ENCODE measurements at places on chromosomes 3 and 15.

- DNase-seq = no peak
Measured at GRCh38 chr3:191409791-191410359, 51.1 kb upstream of the PYDC2 start.

GRCh38 chr3:118781232-118781631, 253.4 kb downstream of the IGSF11 start:
- DNase-seq = no peak

GRCh38 chr3:194979173-194979572, 291.8 kb downstream of the XXYLT1 start:
- DNase-seq = no peak

GRCh38 chr15:38553071-38553470, 11.5 kb downstream of the RASGRP1 start:
- DNase-seq = no peak

GRCh38 chr15:57609805-57610529, 18.3 kb downstream of the MYZAP start:
- no peak for DNase-seq

DNA sequence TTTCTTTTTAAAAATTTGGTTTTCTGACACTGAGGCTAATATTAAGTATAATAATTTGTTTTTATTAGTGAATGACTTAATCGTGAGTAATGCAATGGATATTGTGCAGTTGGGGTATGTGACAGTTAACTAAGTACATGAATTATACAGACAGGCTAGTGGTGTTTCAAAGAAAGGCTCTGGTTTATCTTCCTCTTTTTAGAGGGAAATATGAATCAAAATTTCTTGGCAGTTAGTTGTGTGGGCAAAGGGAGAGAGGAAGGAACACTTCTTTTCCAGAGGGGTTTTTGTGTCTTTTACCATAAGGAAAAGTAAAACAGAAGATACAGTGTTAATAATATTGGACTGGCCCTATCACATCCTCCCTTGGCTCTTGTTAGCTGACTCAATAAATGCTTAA, 2.7 kb downstream of the ZNF654 start:
- DNase-seq = no peak

- no peak for DNase-seq
Measured at GRCh38 chr3:152120601-152121269, 148.0 kb upstream of the MBNL1 start.

DNA sequence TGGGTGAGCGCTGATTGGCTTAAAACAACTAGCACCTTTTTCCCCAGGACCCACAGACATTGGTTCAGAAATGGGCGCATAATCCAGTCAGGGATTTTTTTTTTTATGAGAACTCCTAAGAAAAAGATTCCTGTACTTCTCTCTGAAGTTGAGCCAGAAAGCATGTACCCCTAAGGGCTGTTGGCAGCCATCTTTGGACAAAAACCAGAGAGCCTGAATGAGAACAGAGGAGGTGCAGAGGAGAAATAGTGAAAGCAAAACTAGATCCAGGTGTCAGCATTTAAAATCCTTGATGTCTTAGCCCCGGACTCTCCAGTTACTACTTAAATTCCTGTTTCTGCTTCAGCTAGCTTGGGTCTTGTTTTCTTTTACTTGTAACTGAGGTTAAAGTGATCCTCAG, 1.9 kb upstream of the SLC27A2 start:
- no peak for DNase-seq

DNA sequence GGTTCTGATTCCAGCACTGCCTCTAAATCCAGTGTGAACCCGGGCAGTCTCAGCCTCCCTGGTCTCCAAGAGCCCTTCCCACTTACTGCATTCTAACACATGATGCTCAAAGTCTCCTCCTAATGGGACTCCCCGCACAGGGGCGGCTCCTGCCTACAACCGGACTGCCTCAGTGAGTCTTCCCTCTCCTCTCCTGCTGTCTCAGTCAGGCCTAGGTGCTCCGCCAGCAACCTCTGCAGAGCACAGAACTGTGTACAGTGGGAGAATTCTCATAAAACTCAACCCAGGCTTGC, 28.9 kb downstream of the TBC1D2B start:
- no peak for DNase-seq

GRCh38 chr15:79962178-79962577, 8.8 kb downstream of the BCL2A1 start:
- DNase-seq = no peak

- DNase-seq = peak; percentile 80
Measured at GRCh38 chr3:169869484-169870220, at the start of gene LRRC31. LRRC31 (minus strand) TSS chr3:169869935; CDS start chr3:169869807, 128 bp downstream.

DNA sequence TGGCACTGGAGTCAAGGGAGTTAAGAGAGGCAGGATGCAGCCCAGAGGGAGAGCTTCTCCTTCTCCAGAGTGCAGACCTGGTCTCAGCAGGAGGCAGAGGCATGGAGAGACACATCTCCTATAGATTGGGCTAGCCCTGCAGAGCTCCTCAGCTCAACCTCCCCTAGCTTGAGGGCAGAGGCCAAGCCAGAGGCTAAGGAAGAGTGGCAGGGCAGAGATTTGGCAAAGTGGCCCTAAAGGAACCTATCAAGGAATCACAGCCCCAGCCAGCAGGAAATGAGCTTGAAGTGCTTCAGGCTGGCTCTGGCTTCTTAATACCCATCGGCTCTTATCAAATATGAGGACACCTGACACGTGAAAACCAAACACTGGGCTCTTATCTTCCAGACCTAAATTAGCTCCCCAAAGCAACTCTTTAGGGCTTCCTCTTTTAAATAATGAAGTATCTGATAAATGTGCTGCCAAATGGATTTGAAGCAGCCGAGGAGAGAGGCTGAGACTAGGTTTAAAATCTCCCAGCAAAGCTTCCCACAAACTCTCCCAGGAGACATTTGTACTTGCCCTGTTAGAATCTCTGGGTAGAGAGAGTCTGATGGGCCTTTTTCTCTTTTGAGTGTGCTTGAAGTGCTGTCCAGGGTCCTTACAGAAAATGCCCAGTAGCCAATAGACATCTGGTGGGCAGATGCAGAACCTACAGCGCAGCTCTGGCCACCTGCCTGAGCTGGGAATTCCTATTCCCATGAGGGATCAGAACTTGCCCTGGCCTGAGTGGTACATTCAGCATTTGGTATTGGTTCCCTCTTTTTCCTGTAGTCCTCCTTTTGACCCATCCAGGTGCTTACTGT, 271.4 kb downstream of the CLSTN2 start:
- peak; percentile 78 for DNase-seq

DNA sequence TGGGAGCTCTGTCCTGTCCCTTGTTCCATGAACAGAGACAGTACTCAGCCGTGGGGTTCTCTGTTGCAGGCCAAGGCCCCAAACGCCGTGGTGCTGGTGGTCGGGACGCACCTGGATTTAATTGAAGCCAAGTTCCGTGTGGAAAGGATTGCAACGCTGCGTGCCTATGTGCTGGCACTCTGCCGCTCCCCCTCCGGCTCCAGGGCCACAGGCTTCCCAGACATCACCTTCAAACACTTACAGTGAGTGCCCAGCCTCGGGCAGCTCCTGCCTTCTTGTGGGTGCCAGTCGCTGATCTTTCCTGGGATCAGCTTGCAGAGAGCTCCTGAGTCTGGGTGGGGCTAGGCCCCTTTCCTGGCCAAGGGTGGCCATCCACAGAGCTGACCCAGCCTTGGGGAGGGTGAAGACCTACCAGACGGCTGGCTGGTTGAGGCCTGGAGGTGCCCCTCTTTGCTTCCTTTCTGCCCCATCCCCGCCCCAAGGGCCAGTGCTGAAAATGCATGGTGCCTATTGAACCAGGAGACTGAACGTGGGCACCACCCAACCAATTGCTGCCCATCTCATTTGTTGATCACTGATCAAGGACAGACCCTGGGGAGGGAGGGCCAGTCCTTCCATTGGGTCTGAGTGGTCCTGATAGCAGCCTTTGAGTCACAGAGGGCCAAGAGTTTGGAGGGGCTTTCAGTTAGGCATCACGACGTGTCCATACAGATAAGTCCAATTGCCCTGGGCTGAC, 106.9 kb downstream of the LRRK1 start:
- DNase-seq = no peak

GRCh38 chr15:29268706-29269484, 727 bp downstream of the NSMCE3 start:
- peak; percentile 9 for DNase-seq

- DNase-seq = no peak
Measured at GRCh38 chr3:34248352-34248751, 449.9 kb downstream of the PDCD6IP start.

DNA sequence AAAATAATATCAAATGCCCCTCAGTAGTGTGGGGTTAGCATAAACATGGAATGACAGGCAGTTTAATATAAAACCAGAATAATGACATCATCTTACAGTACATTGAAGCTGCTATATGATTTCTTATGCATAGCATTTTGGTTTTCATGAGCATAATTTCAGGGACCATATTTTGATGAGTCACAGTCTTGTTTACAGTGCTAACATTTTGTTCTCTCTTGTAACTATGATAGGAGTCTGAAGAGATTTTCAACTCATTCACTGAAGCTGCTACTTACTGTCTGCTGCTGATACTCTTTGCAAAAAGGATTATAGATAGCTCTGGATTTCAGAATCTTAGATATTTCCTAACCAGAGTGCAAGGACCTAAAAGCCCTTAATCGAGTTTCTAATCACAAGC, 92.6 kb upstream of the CCDC54 start:
- DNase-seq = no peak

GRCh38 chr15:72112116-72112515, 5.8 kb downstream of the MYO9A start:
- no peak for DNase-seq

DNA sequence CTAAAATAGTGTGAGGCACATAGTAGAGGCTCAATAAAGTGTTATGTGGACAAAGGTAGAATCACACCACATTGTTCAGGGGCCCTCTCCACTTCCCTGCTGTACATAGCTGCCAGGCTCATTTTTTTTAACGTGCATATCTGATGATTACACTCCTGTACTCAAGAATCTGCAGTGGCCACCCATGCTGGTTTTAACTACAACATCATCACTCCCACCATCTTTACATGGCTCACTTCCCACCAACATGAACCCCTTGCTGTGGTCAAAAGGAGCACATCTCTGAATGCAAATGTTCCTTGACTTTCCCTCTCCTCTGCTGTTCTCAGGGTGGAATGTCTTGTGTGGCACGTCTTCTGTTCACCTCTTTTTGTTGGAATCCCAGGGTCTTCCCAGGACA, 76.7 kb downstream of the FEM1B start:
- DNase-seq = no peak

DNA sequence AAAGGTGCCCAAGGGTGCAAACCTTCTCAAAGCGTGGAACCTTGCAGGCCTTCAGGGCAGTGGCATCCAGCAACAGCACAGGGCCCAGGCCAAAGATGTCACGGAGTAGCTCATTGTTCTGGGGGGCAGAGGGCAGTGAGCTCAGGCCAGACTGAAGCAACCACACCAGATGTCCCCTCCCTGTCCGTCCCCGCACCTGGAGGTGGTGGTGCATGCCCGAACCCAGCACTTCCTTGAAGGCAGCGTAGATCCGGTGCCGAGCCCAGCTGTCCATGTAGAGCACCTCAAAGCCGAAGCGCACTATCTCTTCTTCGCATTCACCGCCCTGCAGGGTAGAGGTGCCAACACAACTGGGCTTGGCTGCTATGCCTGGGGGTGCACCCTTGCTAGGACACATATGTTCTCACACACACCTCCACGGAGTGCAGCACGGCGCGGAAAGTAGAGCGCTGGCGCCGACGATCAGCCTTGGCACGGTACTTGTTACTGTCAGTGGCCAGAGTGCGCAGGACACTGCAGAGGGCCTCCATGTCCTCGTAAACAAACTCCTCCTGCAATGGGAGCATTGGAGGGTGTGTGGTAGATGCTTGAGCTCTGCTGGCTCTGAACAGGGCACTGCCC, 3.7 kb downstream of the IFRD2 start:
- DNase-seq = no peak

- DNase-seq = no peak
Measured at GRCh38 chr3:155549087-155549486, 195.8 kb downstream of the PLCH1 start.

GRCh38 chr3:125110016-125110875, 54.4 kb upstream of the HEG1 start:
- no peak for DNase-seq

GRCh38 chr3:143207338-143207961, 87.9 kb downstream of the CHST2 start:
- no peak for DNase-seq

DNA sequence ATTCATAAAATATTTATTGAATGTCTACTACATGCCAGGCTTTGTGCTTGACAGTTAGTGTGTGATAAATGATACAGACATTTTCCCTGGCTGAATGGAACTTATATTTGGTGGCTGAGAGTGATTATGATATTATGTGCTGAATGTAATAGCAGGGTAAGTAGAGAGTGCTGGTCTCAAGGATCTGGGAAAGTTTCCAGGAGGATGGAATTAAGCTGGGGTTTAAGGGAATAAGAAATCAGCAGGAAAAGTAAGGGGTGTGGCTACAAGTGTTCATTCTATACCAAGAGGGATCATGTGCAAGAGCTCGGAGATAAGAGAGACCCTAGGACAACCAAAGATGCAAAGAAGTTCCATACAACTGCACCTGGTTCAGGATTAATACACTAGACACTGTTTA, 500.1 kb upstream of the CFAP20DC start:
- DNase-seq = no peak

GRCh38 chr3:10213156-10213792, 35.0 kb upstream of the TATDN2 start:
- no peak for DNase-seq

DNA sequence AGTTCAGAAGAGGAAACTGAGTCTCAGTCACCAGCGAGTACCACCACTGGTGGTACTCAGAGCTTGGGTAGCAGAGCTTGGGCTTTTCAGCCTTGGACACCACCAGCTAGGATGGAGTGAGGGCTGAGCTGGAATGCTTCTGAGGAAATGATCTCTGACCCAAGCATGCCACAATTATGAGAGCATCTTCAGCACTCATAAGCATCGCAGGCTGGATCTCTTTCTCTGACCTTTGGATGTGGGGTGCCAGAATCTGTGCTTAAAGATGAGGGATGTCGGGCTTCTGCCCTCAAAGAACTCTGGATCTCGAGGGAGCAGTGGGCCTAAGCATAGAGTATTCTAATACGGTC, 36.4 kb downstream of the ZNF710 start:
- DNase-seq = no peak

DNA sequence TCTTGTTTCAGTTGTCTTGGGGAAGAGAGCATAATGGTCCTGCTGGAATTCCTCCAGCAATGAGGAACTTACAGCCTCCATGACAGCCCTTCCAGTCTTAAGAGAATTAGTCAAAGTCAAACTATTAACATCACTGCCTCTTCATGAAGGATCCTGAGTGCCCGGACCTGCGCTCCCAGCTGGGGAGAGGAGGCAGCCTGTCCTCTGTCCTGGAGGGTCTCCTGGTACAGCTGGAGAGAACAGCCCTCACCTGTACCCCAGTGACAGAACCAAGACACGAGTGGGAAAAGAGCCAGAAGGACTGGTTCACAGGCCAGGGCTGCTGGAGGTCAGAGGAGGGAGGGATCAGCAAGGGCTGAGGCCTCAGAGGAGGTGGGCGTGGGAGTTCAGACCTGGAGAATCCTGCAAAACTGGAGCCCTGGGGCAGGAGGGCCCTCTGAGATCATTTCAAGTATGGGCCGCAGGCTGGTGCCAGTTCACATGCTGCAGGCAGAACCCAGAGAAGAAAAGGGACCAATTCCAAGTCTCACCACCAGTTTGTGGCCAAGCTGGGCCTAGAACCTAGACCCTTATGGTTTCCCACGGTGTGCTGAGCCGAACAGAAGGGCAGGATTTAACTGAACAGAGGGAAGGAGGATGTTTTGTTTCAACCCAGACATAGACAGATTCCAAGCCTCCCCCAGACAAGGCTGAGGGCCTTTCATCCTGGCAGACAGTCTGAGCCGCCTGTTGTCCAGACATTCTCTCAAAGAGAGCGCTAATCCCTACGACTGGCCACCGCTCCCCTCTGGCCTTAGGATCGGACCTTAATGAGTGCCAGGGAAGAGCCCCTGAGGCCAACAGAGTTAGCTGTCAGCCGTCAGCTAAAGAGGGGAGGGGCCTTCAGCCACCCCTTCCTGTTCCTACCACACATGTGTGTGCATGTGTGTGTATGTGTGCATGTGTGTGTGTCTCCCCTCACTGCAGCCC, 18.2 kb downstream of the LOXL1 start:
- no peak for DNase-seq
